ENCODE measurements at places on chromosomes 2 and 18. TPM values are rescaled to one million over a fixed set of nuclear protein-coding genes. Genes with fewer than 3 reads are reported as not detected.

DNA sequence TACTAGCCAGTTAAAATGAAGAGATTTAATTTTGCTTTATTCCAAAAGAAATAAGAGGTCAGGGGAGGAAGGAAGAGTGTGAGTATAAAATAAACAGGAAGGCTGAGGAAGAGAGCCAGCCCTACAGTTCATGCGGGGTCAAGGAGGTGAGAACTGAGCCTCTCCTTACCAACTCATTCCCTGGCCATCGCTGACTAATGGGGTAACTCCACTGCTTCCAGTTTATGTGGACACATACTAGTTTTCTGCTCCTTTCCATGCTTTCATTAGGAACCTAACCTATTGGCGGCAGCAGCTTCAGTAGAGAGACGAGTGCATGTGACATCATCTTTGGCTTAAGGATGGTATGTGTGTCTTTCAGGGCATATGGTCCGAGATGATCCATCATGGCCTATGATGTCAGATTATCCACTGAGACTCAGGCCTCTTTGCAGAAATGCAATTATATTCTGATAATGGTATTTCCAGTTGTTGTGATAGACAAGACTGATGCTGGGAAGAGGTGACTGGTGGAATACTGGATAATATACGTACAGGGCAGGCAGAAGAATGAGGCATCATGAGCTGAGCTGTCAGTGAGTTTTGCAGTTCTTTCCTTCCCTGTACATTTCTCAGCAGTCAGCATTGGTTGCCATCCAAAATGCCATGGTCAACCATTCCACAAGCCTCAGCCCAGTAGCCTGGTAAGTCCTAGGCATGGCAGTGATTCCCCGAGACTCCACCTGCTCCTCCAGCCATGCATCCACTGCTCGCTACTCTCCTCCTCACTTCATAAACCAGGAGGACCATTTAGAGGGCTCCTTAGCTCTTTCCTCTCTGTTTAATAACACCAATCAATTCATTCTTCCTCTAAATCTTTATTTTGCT is 184.6 kb upstream of the OSR1 start:
- no peak overlapping the region for H3K27ac ChIP-seq
- H3K4me1 ChIP-seq, result peaks cover 13% of the 10 kb centered on the region
- H3K4me3 ChIP-seq, result no peak overlapping the region
- no peaks in the 10 kb centered on the region for H3K27me3 ChIP-seq

DNA sequence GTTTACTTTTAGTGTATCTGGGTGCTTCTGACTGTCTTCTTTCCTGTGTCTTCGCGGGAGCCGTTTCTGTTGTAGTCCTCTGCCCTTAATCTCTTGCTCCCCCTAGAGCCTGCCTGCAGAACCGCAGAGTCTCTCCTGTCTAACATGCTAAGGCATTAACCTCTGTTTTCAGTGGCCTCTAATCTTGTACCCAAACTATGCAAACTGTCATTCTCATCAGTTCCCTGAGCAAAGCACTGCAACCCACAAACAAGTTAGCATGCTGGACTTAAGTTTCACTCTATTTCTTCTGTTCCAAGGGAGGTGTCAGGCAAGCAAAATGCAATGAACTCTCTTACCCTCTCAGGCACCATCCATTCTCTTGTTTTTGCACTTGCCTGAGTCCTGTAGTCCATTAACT is 138.4 kb downstream of the OTX1 start:
- no peak overlapping the region for H3K27ac ChIP-seq
- no peak overlapping the region for H3K4me3 ChIP-seq
- no peaks in the 10 kb centered on the region for H3K36me3 ChIP-seq
- no peaks in the 10 kb centered on the region for H3K27me3 ChIP-seq

- H3K4me1 ChIP-seq, result no peaks in the 10 kb centered on the region
- no peaks in the 10 kb centered on the region for H3K27me3 ChIP-seq
- no peak overlapping the region for H3K27ac ChIP-seq
Observed at GRCh38 chr2:106197878-106198277, 3.8 kb upstream of the UXS1 start.

GRCh38 chr18:74509856-74510769 is 13.9 kb downstream of the CNDP2 start:
- no peaks in the 10 kb centered on the region for H3K27me3 ChIP-seq
- H3K36me3 ChIP-seq, result peaks cover 36% of the 10 kb centered on the region
- no peak overlapping the region for H3K4me3 ChIP-seq
- DNase-seq, result no peak

- no peaks in the 10 kb centered on the region for H3K4me1 ChIP-seq
- H3K27ac ChIP-seq, result no peak overlapping the region
- H3K36me3 ChIP-seq, result no peaks in the 10 kb centered on the region
- H3K27me3 ChIP-seq, result no peaks in the 10 kb centered on the region
Observed at GRCh38 chr2:5387406-5387805, 304.8 kb upstream of the SOX11 start.

- H3K27ac ChIP-seq, result no peak overlapping the region
- H3K36me3 ChIP-seq, result no peaks in the 10 kb centered on the region
- H3K4me1 ChIP-seq, result peaks cover 21% of the 10 kb centered on the region
Observed at GRCh38 chr18:9802175-9803062, 83.4 kb upstream of the TXNDC2 start.

GRCh38 chr2:55157474-55157884 is 74.6 kb downstream of the CLHC1 start:
- H3K4me1 ChIP-seq, result peaks cover 21% of the 10 kb centered on the region
- no peak overlapping the region for H3K4me3 ChIP-seq
- DNase-seq, result no peak
- H3K27me3 ChIP-seq, result no peaks in the 10 kb centered on the region
- no peak overlapping the region for H3K27ac ChIP-seq

GRCh38 chr2:221156062-221156734 is 415.9 kb downstream of the EPHA4 start:
- no peak overlapping the region for H3K27ac ChIP-seq
- H3K36me3 ChIP-seq, result no peaks in the 10 kb centered on the region
- H3K27me3 ChIP-seq, result no peaks in the 10 kb centered on the region
- no peaks in the 10 kb centered on the region for H3K4me1 ChIP-seq
- H3K4me3 ChIP-seq, result no peak overlapping the region

GRCh38 chr2:84309281-84309680 is 149.8 kb downstream of the SUCLG1 start:
- H3K36me3 ChIP-seq, result no peaks in the 10 kb centered on the region
- H3K27me3 ChIP-seq, result peaks cover 4% of the 10 kb centered on the region
- no peaks in the 10 kb centered on the region for H3K4me1 ChIP-seq

GRCh38 chr18:12598181-12598930 is 59.6 kb downstream of the SPIRE1 start:
- H3K4me1 ChIP-seq, result no peaks in the 10 kb centered on the region
- no peak overlapping the region for H3K4me3 ChIP-seq

Gene HDHD2
- polyA plus RNA-seq, result 21.9 TPM

Gene PPP1R1C
- not detected for polyA plus RNA-seq

Gene PAX3
- not detected for polyA plus RNA-seq

Gene CLEC4F
- 2.6 TPM for polyA plus RNA-seq

Gene HTR2B
- 0.98 TPM for polyA plus RNA-seq

Gene CNNM4
- polyA plus RNA-seq, result 2.9 TPM

Gene TUBB8B
- not detected for polyA plus RNA-seq
